NCI-H1048 (cell line): ENCODE measurements at places on chromosomes 6 and 20.

DNA sequence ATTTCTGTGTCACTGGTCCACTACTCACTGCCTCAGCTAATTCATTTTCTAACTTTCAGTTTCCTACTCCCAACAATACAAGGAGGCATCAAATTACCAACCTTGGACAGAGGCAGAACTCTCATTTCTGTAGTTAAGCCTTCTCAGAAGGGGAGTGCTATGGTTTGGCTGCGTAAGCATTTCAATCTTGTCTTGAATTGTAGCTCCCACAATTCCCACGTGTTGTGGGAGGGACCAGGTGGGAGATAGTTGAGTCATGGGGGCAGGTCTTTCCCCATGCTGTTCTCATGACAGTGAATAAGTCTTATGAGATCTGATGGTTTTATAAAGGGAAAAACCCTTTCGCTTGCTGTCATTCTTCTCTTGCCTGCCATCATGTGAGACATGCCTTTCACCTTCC lies 22.9 kb downstream of the HLA-DRA start:
- no peak for DNase-seq

- DNase-seq = no peak
Observed at GRCh38 chr6:111382476-111383294, 100.3 kb downstream of the REV3L start.

DNA sequence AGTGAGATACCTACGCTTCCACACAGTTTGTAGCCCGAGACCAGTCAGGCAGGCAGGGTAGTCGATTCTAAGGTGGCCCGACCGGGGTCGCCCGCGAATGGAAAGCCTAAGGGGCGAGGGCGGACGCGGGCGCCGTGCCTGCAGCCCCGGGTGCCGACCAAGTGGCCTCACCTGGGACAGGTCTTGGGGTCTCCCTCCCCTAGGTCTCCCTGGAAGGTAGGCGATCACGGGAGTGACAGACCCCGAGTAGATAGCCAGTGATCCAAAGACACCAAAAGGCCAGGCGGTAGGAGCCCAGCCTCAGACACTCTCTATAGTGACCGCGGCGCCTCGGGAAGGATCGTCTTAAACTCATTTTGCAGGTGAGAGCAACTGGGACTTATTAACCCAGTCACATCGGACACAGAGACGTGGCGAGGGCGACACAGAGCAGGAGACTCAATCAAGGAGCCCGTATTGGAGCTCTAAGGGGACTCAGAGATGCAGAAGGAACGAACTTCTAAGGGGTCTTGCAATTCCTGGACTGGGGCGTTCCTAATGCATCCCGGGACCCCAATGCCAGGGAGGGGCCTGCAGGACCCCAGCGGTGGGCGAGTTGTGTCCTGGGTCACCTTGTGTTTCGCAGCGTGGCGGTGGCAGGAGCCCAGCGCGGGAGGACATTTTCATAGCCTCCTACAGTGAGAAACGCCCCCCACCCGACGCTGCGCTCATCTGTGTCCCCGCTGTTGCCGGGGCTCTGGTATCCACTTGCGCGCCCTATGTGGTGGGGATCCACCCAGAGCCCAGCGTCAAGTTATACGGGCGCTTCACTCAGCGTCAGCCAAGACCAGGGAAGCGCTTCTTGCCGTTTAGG lies 2.1 kb upstream of the VSX1 start:
- DNase-seq = no peak

GRCh38 chr6:25165177-25165576 lies 114.0 kb upstream of the CARMIL1 start:
- no peak for DNase-seq

- DNase-seq = no peak
Observed at GRCh38 chr20:5482791-5483190, 166.0 kb upstream of the PROKR2 start.

DNA sequence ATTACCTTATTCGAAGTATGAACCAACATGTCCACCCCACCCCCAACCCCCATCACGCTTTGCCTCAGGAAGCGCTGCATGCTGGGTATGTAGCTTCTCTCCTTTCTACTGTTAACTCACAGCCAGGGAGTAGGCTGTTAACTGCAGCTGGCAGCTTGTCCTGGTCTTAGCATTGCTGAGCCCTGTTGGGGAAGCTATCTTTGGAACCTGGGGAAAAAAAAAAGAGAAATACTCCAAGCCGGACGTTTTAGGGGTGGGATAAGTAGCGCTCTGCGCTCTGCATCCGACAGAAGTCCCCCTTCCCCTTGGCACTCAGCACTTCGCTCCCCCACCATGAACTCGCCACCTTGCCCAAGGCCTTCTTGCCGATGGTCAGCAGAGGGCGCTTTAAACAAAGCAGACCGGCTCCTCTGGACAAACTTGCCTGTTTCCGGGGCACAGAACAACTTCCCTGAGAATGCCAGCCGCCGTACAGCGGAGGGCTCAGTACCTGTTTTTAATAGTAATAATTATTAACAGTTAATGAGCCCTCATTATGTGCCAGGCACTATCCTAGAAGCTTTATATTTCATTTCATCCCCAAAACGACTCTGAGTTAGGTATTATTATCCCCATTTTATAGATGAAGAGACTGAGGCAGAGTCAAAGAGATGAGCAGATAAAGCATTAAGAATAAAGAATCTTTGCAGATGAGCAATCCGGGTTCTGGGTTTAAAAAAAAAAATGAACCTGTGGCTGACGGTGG lies 35.2 kb upstream of the MDFI start:
- peak; percentile 36 for DNase-seq

GRCh38 chr20:46129955-46130481 lies 11.9 kb downstream of the CD40 start:
- DNase-seq = no peak

GRCh38 chr20:47558295-47559066 lies 56.8 kb downstream of the NCOA3 start:
- no peak for DNase-seq

DNA sequence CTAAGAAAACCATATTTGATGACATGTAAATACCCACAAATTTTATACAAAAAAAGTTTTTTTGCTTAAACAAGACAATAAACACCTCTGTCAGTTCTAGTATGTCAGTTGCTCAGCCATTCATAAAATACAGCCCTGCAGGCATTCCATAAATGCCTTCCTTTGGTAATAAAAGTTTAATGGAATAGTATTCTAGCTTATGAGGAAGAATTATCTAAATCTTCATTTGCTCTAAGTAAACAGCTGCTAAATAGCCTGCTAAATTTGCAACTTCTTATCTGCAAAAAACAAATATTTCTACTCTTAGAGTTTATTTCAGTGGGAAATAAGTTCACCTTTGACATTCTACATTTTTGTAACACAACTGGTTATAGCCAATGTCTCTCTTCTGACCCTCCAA lies 108.8 kb downstream of the SMLR1 start:
- peak; percentile 57 for DNase-seq

DNA sequence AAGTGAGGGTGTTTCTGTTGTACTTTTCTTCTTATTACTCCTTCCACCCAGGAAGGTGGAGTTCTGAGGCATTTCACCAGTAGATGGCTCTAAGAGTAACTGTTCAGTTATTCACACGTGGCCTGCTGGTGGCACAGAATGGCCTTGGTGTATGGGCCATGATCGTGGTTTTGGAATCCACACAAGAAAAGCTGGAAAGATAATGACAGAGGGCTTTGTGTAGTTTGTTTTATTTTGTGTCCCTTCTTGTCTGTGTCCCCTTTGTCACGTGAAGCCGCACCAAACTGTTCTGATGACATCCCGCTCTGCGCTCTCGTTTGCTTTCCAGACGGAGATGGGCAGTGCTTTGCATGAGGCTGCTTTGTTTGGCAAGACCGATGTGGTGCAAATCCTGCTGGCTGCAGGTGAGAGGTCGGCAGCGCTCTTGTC lies 93.4 kb downstream of the ANKS1A start:
- no peak for DNase-seq

DNA sequence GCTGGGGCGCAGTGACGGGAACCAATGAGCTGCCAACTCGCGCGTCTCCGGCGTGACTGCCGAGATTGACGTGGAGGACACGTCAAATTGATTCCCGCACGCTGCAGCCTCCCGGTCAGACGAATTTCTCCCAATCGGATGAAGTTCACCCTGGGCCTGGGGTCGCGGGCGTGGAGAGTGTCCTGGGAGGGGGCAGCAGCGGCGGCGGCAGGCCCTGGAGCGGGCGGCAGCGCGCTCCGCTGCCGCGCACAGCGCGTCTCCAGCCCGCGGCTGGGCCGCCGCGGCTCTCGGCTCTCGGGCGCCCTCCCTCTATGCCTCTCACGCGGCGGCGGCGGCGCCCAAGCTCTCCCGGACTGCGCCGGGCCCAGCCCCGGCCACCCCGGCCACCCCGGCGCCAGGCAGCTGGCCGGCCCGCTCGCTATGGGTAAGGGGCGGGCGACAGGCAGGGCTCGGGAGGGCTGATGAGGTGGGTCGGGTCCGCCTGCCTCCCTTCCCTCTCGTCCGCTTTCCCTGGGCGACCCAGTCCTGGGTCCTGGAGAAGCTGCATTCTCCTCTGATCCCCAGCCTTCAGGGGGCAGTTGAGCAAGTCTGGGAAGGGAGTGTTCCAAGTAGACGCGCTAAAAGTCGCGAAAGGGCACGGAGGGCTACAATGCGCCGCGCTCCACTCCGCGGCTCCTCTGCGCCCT lies at the start of gene PAX1:
PAX1 (plus strand) TSS at position 90 of the 686 bp plus-strand sequence; CDS start at position 139, 49 bp downstream.
- DNase-seq = no peak

- no peak for DNase-seq
Observed at GRCh38 chr20:15851576-15852215, 721.6 kb downstream of the KIF16B start.

- DNase-seq = no peak
Observed at GRCh38 chr6:16286151-16286522, 47.8 kb downstream of the GMPR start.

DNA sequence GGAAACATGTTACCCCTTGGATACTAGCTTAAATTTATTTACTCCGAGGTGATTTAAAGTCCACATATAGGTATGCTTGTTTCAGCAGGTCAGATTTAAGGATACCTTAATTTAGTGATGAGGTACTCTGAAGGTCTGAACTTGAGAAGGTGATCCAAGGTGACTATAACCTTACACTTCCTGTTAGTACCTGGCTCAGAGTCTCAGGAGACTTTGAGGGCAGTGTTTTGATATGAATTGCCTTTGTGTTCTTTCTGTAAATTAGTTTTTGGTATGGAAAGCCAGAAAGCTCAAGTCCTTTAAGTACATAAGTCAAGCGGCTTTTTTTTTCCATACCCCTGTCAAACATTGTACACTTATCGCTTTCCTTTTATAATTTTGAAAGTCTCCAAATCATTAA lies 489.0 kb downstream of the CDKAL1 start:
- no peak for DNase-seq

DNA sequence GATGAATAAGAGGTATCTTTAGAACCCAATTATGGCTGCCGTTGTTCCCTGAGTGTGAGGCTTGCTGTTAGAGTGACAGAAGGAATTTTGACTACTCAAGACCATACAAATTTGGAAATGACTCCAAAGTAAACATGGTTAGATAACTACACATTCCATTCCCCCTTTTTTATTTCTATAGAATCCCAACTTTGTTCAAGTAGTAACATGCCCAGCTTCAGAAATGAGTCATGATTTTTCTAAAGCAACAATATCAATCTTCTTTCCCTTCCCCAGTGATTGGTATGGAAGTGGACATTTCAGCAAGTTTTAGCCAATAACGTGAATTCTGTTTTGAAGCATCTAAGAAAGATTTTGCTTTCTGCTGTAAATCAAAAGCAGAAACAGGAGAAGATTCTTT lies 37.8 kb downstream of the HCRTR2 start:
- DNase-seq = no peak

- DNase-seq = no peak
Observed at GRCh38 chr6:13362412-13362811, 34.1 kb upstream of the TBC1D7 start.
